Dorsolateral prefrontal cortex (tissue), 122 donors: ENCODE measurements at places on chromosomes 12 and 14.
A peak's percentile ranks its signal among the peaks of the same experiment; 100 is the strongest.

DNA sequence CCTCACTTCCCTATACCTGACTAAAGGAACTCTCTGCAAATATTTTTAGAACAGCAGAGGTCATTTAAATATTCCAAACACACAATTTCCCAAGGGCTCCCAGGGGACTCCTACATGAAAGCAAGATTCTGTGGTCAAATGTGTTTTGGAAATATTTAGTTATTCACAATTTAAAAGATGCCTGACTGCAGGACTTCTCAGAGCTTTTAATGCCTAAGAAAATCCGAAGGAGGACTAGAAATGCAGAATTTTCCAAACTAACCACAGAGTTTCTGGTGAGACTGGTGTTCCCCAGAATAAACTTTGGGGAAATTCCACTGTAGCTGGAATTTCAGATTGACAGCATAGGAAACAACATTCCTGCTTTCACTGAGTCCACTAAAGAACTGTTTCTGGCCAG lies 84.8 kb upstream of the MAP1LC3B2 start:
- DNase-seq: no peak

- no peak for DNase-seq
These were observed 200.3 kb upstream of the NPAS3 start for GRCh38 chr14:32738206-32738871.

- no peak for DNase-seq
These were observed 27.9 kb downstream of the PRMT8 start for GRCh38 chr12:3518902-3519301.

DNA sequence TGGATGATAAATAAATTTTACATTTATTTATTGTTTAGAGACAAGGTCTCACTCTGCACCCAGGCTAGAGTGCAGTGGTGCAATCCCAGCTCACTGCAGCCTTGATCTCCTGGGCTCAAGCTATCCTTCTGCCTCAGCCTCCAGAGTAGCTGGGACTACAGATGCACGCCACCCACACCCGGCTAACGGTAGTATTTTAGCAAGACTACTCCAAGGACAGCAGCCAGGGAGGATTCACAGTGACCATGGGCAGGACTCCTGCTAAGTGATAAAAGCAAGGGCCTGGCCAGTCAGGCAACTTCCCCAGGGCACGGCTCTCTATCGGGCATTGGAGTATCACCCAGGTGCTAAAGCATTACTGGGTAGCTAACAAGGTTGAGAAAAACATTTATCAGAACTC lies 55.4 kb downstream of the ARL6IP4 start:
- no peak for DNase-seq

- DNase-seq: no peak
These were observed 226.2 kb upstream of the LHX5 start for GRCh38 chr12:113697651-113698509.

GRCh38 chr14:83171761-83172160 lies 1638.1 kb upstream of the SEL1L start:
- DNase-seq: no peak

DNA sequence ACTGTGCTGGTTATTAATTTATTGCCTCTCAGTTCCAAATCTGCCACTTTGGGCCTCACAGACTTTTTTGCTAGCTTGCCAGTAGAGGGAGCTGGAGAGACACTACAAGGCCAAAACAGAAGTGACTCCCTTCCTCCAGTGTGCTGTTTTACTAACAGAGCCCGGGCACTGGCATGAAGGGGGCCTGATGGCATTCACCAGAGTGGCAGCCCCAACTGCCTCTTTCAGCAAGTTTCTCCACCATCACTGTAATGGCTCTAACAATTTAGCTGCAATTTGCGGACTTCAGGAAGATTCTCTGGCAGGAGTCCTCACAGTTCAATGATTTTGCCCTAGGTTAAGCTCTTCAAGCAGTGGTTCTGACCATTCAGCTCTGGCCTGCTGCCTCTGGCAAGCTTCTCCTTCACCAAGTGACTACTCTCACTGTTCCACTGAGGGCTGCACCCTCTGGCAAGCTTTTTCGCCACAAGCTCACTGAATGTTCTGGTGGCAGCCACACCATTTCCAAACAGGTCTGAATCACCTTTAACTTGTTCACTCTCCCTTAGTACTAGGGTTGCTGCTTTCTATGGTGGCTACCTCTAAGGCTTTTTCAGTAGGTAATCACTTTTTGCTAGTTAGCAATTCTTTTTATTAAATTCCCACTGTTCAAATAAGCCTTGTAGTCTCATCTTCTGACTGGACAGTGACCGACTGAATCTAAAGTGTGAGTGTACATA lies 104.9 kb downstream of the ZC3H14 start:
- peak; percentile 46 for DNase-seq

GRCh38 chr12:70950451-70950850 lies 29.9 kb upstream of the PTPRR start:
- DNase-seq: no peak

DNA sequence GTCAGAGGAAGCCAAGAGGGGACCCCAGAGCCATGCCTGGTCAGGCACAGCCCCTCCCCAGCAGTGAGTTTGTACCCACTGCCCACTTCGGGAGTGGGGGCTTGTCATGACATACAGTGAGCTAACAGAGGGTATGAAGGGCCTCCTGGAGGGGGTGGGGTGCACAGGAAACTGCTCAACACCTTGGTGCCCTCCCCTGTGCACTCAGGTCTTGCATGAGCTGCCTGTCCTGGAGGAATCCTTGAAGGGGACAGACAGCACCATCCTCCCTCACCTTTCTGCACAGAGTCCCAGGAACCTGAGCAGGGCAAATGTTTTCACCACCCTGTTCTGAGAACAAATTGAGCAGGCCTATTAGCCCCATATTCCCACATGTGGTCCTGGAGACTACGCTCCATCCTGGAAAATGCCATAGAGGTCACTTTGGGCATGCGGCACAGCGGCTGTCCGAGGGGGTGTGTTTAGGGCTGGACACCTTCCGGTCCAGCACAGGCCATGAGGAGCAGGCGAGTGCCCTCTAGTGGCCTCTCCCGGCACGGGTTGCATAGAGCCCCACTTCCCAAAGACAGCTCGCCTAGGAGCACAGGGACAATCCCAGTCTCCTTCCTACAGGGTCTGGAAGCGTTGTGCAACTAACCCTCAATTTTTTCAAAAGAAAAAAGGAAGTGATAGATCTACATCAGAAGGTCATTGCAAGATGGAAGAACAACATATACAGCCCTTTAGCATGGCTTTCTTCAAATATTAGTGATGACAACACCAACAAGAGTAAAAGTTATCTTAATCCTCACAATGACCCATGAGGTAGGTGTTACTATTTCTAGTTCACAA lies 31.9 kb upstream of the ZFP36L1 start:
- DNase-seq: no peak

DNA sequence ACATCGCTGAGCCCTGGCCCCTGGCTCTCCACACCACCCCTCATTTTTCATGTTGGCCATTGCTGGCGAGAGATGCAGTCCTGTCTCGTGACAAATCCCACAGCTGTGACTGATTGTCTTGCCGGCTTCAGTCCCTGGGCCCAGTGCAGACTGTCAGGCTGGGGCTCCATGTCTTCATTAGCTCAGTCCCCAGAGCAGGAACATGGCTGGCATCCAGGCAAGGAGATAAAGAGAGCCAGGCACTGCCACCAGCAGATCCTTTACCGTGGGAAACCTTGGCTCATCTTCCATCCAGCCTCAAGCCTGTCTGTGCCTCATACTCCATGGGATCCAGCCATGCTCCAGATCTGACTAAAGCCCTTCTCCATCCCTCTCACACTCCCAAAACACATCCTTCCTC lies 284.7 kb upstream of the FKBP4 start:
- no peak for DNase-seq

DNA sequence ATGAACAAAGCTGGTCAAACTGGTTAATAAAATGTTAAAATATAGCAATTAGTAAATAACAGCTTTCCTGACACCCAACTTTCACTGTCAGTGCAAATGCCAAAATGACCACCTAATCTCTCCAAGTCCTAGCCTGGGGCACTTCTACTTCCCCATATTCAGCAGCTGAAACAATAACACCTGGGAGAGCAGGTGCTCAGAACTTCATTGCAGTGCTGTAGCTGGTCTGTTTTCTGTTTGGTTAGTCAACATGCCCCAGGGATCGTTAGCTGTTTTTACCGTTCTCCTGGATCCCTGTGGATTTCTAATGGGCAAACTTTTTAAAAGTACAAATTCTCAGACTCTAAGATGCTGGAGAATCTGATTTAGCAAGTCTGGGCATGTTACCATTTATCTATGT lies 759.7 kb downstream of the GALC start:
- no peak for DNase-seq

DNA sequence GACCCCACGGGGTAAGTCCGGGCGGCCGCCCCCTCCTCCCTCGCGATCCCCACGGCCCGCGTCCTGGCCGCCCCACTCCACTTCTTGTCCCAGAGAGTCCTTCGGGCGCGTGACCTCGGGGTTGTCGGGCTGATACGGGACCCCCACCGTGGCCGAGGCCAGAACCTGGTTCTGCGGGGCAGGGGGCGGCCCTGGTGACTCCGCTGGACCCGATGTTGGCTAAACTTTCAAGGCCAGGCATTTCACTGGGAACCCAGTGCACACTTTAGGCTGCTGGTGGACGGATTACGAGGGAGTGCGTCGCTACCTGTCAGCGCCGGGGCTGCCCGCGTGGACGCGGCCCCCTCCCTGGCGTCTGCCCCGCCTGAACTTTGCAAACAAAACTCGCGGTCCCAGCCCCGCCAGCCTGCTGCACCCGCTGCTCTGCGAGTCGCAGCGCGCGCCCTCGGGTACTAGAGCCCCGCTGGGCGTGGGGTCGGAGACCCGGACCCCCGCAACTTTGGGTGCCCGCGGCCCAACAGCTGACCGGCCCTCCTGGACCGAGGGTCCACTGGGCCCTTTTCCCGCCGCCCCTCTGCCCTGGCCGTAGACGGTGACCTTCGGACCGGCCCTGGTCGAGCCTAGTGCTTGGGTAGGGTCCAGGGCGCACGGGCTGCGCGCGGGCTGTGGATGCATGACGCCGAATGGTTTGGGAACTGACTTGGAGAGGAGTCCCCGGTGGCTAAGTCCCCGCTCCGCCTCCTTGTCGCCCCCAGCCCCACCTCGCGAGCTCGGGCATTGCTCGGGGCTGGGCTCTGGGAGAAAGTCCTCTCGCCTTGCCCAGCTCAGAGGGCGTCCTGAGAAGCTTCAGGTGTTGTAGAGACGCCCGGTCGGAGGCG lies 624 bp downstream of the RIN3 start:
- DNase-seq: no peak

- DNase-seq: no peak
These were observed 33.4 kb downstream of the TXNRD1 start for GRCh38 chr12:104249017-104249416.

GRCh38 chr12:27946421-27946820 lies 26.1 kb downstream of the PTHLH start:
- DNase-seq: no peak

GRCh38 chr12:104596898-104597843 lies 140.4 kb downstream of the CHST11 start:
- no peak for DNase-seq

DNA sequence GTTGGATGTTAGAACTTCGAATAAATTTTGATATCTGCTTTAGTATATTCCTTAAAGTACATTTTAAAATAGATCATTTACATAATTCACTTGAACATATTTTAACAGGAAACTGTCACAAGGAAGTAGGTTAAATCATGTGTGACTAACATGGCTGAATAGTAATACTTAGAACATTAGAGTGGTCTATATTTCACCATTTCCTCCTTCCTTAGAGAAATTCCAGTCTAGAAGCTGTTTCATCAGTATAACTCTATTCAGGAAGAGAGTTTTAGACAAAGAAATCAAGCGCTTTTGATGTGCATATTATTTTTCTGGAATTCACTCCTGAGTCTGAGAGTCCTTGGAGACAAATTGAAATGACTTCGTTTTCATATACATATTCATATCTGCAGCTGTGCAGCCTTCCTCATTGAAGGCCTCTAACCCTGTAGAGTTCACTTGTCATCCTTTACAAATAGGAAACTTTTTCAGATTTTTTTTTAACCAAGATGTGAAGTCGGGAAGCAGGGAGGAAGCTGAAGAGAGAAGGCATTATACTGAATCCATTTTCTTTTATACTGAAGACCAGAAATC lies 28.4 kb downstream of the IRAK3 start:
- no peak for DNase-seq

DNA sequence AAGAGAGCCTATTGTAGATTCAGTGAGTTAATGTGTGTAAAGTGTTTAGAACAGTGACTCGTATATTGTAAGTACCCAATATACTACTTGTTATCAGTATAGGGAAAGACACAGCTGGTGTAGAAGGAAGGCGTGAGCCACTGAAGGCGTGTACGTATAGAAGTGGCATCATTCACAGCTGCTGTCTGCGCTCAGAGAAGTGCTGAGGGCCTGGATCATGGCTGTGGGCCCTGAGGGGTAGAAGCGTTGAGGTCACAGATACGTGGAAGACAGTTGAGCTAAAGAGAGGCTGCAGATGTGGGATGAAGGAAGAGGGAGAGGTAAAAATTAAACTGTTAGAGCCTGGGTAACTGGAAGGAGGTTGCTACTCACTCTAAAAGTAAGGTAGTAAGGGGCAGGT lies 5.9 kb downstream of the C12orf75 start:
- no peak for DNase-seq

DNA sequence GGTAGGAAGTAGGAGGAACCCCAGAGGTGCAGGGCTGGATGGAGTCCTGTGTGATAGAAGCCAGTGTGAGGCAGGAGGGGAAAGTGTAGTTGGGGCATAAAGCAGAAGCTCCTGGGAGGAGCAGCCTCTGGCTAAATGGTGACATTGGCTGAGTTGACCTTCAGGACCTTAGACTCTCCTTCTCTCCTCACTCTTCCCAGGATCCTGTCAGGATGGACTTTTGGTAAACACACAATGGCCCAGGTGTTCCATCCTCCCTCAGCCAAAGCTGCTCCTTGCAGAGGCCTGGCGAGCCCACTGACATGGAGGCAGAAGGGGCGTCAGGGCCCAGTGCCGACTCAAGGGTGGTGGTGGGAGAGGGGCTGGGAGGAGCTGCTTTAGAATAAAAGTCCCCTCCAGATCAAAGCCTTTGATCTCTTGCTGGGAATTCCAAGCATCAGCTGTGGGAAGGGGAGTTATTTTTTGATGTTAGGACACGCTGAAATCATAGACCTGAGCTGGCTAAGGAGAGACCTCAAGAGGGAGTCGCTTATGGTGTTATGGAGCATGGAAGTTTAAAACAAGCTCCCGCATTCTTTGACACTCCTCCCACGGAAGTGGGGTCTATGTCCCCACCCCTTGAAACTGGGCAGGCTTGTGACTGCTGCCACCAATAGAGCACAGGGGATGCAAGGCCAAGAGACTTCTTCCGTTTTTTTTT lies 44.1 kb downstream of the SMIM41 start:
- peak; percentile 28 for DNase-seq

GRCh38 chr14:69275331-69275730 lies 15.4 kb downstream of the GALNT16 start:
- DNase-seq: no peak

- DNase-seq: no peak
These were observed 217.8 kb downstream of the KITLG start for GRCh38 chr12:88362439-88362838.

DNA sequence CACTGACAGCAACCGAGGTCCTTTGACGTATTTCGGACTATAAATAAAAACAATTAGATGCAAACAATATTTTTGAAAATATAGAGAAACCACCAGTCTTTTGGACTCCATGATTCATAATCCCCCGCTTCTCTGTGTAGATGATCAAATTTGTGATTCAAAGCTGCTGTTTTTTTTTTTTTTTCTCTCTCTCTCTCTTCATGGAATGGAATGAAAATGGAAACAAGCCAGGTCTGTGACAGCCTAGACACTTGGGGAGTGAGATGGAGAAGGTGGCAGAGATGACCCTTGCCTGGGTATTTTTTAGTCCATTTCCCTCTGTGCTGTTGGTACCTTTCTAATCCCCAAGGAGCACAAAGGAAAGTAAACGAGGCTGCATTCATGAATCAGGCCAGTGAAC lies 248.5 kb downstream of the GLT1D1 start:
- no peak for DNase-seq

- no peak for DNase-seq
These were observed 92.6 kb downstream of the ITPR2 start for GRCh38 chr12:26740348-26740747.
